ENCODE measurements at places on chromosomes 1 and 21.

- no peak for DNase-seq
Observed at GRCh38 chr1:26811708-26812107, 14.8 kb upstream of the ZDHHC18 start.

DNA sequence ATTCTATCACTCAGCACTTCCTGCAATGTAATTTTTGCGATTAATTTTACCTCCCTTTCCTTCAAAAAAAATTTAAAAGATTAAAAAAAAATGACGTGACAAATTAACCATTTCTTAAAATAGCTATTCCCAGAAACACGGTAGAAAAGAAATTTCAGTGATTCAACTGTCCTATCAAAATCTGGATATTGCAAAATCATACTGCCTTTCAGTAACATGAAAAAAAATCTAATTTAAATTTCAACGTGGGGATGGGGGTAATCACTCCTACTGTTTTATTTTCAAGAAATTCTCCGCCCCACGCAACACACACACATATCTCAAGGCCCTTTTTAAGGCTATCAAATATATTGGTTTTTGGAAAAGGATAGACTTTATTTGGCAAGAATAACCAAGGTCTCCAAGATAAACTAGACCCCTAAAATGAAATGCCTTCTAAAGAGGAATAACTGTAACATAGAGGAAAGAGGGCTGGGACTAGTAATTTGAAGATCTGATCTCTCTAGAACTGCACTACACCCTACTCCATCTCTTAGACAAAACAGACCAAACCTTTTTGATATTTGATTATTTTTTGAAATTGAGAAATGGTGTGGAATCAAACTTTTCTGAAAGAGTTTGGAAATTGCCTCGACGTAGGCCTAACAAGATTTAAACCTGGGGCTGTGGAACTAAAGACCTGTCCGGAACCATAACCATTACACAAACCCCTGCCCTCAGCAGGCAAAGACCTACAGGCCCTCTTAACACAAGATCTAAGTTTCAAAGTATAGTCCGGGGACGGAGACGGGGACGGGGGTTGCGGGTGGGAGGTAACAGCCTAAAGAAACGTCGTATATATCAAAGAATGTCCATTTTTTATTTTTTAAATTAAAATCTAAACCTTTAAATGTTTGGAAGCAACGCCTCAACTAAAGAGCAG, 941 bp downstream of the ARNT start:
- DNase-seq, result peak; percentile 22

DNA sequence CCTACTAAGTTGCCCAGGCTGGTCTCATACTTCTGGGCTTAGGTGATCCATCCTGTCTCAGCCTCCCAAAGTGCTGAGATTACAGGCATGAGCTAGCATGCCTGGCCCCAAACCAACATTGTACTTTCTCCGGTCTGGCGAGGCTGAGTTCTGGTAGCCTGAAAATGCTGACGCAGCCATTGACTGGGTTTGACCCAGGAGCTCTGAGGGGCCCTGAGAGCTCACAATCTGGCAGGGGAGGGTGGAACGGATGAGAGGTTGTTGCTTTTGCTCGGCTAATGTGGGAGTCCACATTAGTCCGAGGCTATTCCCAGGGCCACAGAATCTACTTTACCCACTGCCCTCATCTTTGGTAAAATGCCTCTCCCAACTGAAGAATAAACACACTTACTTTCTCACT, 35.1 kb upstream of the PARP1 start:
- DNase-seq, result no peak

GRCh38 chr1:224045556-224045955, 68.4 kb upstream of the FBXO28 start:
- DNase-seq, result no peak

- DNase-seq, result no peak
Observed at GRCh38 chr1:3571263-3571662, 40.0 kb downstream of the MEGF6 start.

DNA sequence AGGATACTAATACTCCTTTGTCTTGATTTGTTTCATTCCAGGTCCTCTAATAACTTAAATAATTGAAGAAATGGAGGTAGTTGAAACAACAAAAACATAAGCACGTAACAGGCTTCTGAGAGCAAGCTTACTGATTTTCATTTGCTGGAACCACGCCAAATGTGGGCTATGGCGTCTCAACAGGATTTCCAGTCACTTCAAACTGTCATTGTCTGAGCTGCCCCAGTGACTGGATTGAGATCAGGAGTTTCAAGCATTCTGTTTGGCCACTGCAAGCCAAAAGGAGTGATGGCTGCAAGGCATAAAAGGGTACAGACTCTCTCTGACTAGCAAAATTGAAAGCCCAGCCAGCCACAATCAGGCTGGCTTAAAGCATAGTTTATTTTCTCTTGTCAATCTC, 289.9 kb downstream of the DPYD start:
- no peak for DNase-seq

DNA sequence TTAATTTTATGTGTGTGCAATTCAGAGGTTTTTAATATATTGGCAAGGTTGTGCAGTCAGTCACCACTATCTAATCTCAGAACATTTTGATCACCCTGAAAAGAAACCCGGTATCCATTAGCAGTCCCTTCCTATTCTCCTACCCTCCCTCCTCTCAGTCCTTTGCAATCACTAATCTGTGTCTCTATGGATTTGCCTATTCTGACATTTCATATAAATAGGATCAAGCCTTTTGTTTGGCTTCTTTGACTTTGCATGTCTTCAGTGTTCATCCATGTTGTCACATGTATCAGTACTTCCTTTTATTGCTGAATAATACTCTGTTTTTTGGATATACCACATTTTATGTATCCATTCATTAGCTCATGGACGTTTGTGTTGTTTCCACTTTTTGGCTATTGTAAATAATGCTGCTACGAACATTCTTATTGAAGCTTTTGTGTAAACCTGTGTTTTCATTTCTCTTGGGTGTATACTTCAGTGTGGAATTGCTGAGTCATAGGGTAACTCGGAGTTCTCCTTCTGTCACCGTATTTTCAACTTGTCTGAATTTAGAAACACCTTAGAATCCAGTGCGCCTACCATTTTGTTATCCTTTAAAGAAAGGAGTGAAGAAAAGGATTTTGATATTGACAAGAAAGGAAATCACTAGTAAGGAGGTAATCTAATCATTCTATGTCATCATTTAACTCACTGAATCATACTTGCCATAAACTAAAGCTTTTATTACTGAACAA, 3.4 kb downstream of the CEP85 start:
- no peak for DNase-seq

- no peak for DNase-seq
Observed at GRCh38 chr1:208935517-208936187, 647.9 kb upstream of the CAMK1G start.

- DNase-seq, result no peak
Observed at GRCh38 chr21:41169258-41169576, 1.3 kb downstream of the BACE2 start.
